Heart left ventricle (tissue), 16 donors: ENCODE measurements at places on chromosomes 2 and 18.

DNA sequence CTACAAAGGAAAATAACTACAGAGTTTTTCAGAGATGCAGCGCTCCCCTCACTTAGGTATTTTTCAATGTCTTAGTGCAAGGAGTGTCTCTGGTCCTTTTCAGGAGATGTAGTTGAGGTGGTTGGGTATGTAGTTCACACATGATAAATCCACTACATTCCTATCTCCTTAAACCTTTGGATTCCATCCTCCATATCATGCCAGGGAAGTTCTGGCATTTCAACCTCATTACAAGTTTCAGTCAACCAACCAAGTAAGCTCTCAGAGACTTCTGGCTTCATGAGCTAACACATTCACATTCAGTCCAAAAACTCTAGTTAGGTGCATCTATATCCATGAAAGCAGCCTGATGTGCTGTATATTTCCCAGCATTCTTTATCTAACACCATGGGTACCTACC, 47.3 kb downstream of the MAP3K20 start:
- no peak for DNase-seq

DNA sequence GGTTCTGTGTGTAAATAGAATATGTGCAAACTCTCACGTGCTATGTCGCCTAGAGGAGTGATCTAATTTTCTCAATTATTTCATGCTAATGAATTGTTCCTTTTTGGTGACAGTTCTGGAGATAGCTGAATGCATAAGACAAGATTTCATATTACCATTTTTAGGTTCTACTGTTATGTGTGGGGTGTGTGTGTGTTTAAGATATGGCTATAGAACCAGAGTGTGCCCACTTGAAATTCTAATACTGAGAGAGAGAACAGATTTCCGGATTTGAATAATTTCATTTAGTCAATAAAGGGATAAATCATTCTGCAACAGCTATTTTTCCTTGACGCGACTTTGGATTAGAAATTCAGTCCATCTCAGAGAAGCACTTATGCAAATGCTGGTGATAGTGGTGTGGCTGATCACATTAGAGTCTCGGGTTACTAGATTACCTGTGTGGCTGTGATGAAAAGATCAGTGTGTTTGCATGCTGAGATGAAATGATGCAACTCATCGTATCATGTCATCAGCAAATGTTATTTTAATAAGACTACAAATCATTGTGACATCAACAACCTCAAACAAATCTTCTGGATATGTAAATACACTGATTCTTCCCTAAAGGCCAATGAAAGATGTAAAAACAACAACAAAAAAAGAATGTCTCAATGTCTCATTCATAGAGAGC, 415.9 kb downstream of the EPHA4 start:
- no peak for DNase-seq

DNA sequence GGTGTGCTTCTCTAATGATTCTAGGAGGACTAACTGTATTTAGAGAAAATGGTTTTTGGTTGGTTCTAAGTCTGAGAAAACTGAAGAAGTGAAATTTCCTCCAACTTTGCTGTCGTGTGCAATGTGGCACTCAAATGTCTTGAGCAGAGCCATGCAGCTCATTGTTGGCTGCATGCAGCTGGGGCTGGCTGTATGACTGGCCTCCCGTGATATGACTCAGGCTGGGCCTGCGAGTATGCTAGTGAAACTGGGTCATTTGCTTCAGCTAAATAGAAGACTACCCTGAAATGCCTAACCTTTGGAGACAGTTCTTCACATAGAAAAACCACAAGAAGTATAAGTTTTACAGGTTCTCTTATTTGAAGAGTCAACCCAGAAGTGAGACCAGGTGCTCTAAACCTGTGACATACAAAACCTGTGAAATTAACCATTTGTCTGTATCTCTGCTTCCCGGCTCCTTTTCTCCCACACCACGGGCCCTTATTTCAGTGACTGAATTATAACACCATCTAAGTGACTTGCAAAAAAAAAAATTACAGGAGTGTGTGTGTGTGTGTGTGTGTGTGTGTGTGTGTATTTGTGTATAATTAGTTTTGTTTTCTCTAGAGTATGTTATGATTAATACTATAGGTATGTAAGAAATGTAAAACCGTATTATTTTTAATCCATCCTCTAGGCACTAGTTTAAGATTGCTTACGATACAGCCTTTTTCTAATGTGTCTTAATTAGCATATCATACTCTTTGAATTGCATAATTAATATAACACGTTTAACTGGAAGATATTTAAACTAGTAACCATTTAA, 15.9 kb downstream of the POLI start:
- DNase-seq = peak; percentile 62

GRCh38 chr2:119476301-119477112, 44.9 kb downstream of the TMEM37 start:
- DNase-seq = peak; percentile 65

GRCh38 chr2:213237787-213238186, 46.5 kb upstream of the SPAG16 start:
- no peak for DNase-seq

DNA sequence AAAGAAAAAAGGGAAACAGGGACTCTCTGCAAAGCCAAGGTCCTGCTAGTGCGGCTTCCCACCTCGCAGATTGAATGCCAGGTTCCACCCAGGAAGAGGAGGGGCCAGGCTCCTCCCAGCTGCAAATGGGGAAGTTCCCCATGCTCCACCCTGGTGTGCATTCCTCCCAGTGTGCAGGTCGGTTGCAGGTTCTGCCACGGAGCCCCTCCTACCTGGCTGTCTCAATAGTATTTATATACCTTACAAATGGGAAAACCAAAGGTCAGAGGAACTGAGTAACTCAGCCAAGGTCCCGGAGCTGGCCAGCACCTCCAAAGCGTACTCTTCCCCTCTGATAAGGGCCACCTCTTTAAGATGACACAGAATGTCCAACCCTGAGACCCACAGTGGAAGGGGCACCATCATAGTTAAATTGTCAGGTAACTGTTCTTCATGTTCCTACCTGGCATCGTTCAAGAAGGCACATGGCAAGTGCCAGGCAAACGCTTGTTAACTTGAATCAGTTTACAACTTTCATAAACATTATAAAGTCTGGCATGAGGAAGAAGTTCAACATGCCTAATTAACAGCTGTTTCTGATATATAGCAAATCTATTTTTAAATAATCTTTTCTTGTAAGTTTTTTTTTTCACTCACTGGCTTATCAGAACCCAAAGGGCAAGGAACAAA, 35.5 kb downstream of the POU3F3 start:
- no peak for DNase-seq

GRCh38 chr2:216327447-216327935, 44.8 kb downstream of the MARCHF4 start:
- DNase-seq = no peak

GRCh38 chr18:33946336-33946735, 278.4 kb downstream of the NOL4 start:
- DNase-seq = no peak

DNA sequence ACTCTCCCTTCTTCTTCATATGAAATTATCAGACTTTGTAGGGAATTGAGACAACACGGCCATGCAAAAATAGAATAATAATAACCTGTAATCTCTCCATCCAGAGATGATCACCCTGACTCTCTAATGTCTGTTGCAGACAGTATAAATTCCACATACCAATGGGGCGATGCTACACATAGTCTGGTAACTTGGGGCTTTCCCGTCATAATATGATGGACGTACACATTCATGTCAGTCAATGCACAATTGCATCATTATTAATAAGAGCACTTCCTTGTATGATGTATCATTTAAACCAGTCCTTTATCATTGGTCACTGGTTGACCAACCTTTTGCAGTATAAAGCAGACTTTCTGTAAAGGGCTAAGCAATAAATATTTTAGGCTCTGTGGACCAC, 39.5 kb upstream of the SCLY start:
- no peak for DNase-seq

DNA sequence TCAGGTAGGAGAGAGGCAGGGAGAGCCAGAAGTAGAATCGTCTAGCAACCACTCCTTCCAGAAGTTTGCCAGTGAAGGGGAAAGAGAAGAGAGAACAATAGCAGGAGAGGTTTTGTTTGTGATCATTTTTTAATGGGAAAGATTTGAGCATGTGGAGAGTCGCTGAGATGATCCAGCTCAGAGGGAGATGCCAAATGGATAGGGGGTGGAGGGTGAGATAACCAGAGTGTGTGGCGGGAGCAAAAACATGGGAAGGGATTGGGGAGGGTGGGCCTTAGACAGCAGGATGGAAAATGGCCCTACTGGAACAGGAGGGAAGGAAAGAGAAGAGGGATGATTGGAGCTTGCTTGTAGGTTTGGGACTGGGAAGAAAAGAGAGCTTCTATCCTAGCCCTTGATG, 269.8 kb downstream of the GLI2 start:
- DNase-seq = no peak

DNA sequence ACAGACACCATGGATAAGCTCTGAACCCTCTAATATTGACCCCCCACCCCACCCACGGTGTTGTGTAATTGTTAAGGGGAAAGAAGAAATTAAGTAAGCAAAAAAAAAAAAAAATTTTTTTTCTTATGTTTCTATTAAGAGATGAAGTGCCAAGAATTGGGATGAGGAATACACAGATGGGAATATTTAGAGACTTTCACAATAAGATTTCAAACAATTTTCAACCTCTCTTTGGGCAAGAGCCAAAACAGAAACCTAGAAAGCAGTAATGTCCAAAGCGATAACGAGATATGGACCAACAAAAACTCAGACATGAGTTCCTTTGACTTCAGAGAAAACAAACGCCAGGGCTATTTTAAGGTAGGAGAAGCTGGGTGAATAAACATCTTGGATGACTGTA, 14.4 kb downstream of the PIEZO2 start:
- no peak for DNase-seq
